ENCODE measurements at places on chromosomes 1 and 21.

- no peak for DNase-seq
These were observed 364.9 kb downstream of the MATN1 start for GRCh38 chr1:30358500-30358899.

DNA sequence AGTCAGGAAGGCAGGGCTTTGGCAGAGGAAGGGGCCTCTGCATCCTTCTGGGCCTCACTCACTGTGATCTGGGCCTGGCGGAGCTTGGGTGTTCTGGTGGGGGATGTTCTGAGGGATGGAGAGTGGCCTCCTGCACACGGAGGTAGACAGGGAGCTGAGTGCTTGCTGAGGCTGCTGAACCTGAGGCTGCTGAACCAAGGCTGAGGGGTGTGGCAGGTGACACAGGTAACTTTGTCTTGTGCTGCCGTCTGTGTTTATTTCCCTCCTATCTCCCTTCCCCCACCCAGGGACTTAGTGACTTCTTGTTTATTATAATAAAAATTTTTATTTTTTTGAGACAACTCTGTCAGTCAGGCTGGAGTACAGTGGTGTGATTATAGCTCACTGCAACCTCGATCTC, 37.7 kb upstream of the IFNLR1 start:
- DNase-seq, result no peak

GRCh38 chr1:212207822-212208520, 77.2 kb upstream of the PPP2R5A start:
- DNase-seq, result no peak

- DNase-seq, result no peak
These were observed 559.0 kb upstream of the PLXNA2 start for GRCh38 chr1:208803011-208803811.

GRCh38 chr1:111733992-111734341, 5.2 kb downstream of the INKA2 start:
- DNase-seq, result no peak

DNA sequence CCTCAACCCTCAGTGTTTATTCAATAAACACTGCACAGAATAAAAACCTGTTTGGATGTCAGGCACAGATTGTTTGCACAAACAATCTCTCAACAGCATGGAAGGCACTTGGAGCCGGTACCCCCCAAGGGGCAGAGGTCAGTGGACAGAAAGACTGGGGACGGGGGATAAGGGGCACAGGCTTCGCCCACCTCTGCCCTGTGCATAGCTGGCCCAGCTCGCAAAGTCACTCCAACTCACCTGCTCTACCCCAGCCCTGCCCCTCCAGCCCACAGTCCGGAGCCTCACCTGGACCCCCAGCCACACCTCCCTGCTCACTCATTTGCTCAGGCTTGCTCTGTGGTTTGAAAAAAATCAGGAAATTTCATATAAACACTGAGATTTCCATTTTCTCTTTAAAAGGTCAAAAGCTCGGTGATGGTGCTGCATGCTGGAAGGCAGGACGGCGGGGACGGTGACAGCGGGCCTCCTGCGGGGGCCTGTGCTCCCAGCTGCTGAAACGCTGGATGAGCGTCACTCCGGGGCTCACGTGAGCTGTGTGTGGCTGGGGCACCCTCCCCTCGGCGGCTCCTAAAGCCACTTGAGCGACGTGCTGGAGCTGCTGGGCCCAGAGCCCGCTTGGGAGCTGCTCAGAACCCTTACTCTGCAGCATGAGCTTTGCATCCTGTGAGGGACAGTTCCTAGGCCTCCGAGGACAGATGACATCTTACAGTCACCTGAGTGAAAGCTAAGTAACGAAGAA, 54.5 kb downstream of the PRDM15 start:
- no peak for DNase-seq

DNA sequence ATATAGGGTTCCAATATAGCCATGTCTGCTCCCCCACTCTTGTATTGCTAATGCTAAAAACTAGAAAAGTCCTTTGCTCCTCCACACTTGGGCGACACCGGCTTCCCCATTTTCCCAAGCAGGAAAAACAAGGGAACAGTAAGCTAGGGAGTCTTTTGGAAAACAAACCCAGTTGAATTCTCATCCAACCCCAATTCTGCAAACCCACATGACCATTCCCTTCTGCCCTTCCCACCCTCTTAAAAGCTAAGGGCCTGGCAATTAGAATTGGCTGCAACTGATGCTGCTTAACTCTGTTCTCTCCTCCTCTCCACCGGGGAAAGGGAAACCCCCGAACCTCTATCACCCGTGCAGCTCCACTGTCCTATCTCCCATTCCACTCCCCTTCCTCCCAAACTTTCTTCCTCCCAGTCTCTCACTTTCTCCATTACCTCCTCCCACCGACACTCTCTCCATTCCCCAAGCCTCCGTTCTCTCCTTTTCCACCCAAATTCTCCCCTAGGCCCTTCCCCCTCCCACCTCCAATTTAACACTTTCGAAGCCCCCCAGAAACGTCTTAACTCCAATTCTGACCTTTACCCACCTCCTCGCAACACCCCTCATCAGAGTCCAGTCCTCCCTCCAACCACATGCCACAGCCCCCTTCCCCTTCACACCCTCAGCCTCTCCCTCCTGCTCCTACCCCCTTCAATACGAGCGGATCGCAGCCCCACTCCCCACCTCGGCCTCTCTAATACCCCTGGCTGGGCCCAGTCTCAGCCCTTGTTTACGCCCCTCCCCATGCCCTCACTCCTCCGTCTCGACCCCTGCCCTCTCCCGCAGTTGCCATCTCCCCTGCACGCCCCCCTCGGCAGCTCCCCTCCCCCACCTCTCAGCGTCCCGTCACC, 701 bp downstream of the DEDD start:
- DNase-seq, result no peak

DNA sequence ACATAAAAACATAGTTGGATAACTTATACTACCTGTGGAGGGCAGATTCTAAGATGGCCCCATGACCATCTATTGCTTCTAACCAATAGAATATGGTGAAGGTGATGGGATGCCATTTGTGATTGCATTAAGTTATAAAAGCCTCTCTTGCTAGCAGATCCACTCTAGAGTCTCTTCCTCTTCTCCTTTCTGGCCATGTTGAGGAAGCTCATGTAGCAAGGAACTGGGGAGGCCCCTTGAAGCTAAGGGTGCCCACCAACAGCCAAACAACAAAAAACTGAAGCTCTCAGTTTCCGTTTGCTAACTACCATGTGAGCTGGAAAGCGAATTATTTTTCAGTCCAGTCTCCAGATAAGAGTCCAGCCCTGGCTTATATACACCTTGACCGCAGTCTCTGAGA, 16.0 kb upstream of the AGO1 start:
- DNase-seq, result no peak

- DNase-seq, result no peak
These were observed 113.4 kb upstream of the RAVER2 start for GRCh38 chr1:64631346-64632034.

- DNase-seq, result no peak
These were observed 74.0 kb upstream of the GALNT2 start for GRCh38 chr1:229993060-229993459.

GRCh38 chr1:162070825-162071224, 1.3 kb downstream of the NOS1AP start:
- DNase-seq, result no peak

- no peak for DNase-seq
These were observed 70.9 kb downstream of the PCP4 start for GRCh38 chr21:39938086-39938625.

GRCh38 chr1:21837476-21837875, 25.4 kb downstream of the LDLRAD2 start:
- no peak for DNase-seq

DNA sequence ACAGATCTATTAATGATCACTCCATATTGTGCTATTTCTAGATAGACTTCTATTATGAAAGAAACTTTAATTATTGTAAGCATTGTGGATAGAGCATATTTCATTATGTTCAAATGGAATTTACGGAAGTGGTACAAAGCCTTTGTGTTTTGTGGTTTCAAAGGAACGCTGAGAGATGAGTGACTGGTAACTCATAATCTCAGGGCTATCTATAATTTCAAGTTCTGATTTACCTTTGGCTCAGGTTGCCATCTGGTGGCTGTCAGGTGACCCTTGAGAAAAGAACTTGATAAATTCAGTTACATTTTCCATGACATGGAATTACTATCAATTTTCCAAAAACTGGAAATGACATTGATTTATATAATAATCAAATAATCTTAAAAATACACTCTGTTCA, 12.2 kb downstream of the NTNG1 start:
- DNase-seq, result no peak

DNA sequence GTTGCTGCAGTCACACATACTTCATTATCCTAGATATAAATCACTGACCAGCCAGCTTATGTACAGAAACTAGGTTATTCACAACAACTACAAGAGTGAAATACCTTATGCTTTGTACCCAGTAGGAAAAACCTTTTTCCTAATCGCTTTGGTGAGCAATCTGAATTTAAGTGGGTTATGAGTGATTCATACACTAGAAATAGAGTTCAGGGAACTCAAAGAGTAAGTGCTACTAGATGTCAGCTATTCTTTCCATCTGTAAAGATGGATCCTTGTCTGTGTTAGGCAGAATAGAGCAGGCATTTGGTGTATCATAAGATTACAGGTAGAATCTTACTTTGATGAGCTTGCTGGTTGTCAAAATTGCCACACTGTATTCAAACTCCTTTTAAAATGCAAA, 101.9 kb downstream of the ZNF644 start:
- DNase-seq, result no peak

DNA sequence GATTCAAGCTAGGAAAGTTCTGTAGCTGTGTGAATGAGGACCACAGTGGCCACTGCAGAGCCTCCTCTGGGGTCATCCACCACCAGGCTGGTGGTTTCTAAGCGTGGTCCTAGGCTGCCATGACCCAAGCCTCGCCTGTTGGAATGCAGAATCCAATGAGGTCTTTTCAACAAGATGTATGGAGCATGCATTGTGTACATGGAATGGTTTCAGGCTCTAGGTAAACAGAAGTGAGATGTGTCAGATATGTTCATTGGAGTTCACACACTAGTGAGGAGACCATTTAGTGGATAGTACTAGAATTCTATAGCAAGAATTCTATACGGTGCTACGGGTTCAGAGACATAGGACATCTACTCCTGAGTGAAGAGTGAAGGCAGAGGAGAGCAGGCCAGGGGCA, 10.7 kb downstream of the RNU5D-1 start:
- DNase-seq, result no peak

- no peak for DNase-seq
These were observed 258.9 kb downstream of the SETD4 start for GRCh38 chr21:35801391-35801790.

DNA sequence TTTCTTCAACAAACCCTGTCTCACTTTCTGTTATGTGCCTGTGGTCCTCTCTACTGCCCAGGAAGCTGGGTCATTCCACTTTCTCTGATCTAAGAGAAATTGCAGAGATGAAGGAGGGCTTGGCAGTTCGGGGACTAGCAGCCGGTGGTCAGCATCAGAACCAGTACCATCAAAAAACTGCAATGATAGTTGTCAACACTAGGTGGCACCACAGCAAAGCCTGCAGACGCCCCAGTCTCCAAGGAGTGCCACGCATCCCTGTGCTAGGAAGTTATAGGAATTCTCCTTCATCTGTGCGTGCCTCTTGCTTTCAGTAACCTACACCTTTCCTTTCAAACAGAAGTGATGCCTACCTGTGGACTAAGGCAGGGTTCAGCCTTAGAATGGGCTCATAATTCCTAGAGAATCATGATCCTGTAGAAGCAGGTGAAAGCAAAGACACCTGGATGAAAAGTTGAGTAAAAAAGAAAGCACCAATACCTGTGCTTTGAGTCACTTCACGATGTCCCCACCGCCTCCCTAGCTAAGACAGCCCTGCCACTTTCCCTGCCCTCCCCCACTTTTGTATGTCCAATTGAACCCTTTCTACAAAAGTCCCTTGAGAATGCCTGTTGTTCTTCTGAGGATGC, 129.2 kb downstream of the ADAMTS1 start:
- no peak for DNase-seq

GRCh38 chr1:10380594-10381275, 18.1 kb upstream of the PGD start:
- no peak for DNase-seq

DNA sequence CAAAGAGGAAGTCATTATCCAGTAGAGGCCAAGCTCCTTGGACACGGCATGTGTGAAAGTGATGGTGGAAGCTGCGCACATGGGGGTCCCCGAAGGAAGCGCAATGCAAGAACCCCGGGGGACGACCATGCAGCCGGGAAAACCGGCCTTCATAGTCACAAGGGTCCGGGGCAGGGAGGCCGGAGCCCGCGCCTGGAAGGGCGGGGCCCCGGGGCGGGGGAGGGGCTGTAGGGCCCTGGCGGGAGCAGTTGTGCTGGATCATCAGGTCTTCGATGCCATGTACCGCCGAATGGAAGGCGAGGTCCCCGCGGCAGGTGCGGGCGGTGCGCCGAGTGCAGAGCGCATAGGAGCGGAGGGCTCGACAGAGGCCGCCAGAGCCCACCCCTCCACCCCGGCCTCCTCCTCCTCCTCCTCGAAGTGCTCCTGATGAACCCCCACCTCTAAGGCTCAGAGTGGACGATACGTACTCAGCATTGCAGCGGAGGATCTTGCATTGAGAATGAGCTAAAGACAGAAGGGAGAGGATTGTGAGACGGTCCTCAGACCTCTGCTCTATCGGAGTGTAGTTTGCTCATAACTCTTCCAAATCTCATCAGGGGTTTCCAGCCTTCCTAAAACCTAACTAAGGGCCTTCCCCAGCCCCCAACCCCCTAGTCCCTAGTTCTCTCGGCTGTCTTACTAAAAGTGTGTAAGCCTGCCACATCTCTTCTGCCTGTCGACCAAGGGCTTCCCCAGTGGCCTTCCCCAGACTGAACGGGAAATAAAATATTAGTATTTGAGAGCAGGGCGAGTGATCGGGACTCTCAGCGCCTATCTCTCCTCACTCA, 2.1 kb downstream of the HJV start:
- no peak for DNase-seq

GRCh38 chr1:182229921-182230491, 161.6 kb downstream of the GLUL start:
- no peak for DNase-seq

GRCh38 chr1:26717017-26717491, 21.2 kb downstream of the ARID1A start:
- no peak for DNase-seq

DNA sequence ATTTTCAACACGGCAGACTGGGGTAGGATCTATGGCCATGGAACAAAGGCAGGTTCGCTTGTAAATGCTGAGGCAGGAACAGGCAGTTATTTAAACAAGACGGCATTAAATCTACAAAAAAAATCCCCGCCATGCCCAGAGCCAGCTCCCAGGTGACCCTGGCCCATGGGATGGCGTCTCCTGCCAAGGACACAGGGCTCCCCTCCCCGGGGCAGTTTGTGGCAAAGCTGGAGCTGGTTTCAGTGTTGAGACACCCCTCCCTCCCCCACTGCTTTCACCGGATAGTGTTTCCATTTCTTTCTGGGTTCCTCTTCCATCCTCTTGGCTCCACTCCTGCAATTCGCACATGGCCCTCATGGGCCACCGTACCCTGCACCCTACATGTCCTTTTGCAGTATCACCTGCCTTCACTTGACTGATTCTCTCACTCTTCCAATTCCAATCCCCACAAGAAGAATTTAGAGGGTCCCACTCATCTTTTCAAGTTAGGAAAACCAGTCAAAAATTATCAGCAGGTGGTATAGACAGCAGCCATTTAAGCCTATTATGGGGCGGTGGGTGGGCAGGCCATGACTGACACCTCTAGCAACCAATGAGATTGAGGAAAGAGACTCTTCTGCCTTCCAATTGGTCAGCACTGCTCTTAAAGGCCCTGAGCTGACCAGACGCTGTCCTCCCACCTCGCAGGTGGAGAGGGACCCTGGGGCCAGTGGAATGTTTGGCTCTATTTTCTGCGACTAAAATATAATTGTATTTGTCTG, 52.0 kb downstream of the OLIG1 start:
- DNase-seq, result no peak
